ENCODE measurements at places on chromosomes 12 and 14.

DNA sequence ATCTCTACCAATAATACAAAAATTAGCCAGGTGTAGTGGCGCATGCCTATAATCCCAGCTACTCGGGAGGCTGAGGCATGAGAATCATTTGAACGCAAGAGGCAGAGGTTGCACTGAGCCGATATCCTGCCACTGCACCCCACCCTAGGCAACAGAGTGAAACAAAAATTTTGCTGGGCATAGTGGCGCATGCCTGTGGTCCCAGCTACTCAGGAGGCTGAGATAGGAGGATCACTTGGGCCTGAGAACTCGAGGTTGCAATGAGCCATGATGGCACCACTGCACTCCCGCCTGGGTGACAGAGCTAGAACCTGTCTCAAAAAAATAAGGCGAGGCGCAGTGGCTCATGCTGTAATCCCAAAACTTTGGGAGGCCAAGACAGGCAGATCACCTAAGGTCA lies 9.5 kb downstream of the ATXN2 start:
- DNase-seq: no peak

- DNase-seq: no peak
These were observed 29.9 kb upstream of the FUT8 start for GRCh38 chr14:65382586-65382985.

DNA sequence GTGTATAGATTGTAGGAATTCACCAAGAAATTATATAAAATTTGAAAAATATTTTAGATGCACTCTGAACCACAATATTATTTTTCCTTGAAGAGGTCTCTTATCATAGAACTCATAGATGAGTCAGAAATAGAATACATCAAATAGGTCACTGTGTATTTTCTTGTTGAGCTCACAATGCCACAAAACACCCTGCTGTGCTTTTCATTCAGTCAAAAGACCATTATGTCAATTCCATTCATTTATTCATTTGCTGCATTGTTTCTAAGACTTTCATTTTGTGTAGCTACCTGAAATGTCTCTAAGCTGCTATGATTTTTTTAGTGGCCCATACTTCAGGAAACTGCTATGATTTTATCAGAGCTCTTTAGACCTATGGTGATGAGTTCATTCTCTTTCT lies 231.9 kb upstream of the AVPR1A start:
- no peak for DNase-seq

DNA sequence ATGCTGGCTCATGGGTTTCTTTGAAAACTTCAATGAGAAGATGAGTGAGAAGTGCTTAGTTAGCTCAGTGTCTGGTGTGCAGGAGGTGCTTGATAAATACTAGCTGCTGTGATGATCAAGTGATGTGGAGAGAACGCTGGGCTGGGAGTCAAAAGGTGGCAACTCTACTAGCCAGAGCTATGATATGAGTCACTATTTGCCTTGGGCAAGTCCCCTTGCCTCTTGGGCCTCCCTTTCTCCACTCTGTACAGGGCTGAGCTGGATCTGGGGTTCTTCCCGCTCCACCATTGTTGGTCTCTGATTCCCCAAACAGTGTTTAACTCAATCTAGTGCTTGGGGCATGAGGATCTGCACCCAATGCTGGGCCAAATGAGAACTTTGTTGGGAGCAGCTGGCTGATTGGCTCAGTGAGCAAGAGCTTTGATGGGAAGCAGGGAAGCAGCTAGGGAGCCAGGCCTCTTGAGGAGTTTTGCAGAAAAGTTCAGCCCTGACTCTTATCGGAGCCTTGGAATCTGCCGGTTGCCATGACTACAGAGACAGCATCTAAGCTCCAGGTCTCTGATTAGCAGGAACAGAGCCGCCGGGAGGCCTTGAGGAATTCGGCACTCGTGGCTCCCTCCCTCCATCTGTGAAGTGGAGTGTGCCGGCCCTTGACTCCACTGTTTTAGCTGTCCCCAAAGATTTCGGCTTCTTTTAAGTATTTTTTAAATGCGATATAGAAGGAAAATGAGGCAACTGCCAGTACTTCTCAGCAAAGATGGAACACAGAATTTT lies 82.1 kb upstream of the HSPB8 start:
- no peak for DNase-seq

DNA sequence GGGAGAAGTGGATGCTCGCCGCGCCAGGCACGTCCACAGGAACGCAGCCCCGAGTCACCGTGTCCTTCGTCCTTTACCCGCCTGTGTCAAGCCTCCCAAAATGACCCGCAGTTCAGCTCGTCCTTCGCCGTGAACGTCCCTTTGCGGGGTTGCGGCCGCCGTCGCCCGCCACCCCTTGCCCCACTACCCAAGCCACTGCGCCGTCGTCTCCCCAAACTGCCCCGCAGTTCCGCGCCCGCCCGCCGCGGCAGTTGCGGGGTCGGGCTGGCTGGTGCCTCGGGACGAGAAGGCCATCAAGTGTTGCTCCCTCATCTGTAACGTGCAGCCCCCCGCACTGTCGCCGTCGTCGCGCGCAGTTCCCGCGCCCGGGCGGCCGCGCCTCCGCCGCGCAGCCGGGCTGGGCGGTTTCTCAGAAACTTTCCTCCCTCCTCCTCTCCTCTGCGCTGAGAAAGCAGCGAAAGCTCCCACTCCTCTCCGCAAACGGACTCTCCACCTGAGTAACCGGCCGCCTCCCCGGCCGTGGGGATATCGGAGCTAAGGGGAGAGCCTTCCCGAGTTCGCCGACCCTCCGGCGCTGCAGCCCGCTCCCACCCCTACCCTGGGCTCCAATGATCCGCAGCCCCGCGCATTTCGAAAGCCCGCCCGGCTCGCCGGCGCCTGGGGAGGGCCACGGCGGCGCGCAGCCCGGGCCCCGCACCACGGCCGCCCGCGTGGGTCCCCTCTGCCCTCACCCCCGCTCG lies 6.7 kb downstream of the CDKN1B start:
- peak; percentile 60 for DNase-seq

DNA sequence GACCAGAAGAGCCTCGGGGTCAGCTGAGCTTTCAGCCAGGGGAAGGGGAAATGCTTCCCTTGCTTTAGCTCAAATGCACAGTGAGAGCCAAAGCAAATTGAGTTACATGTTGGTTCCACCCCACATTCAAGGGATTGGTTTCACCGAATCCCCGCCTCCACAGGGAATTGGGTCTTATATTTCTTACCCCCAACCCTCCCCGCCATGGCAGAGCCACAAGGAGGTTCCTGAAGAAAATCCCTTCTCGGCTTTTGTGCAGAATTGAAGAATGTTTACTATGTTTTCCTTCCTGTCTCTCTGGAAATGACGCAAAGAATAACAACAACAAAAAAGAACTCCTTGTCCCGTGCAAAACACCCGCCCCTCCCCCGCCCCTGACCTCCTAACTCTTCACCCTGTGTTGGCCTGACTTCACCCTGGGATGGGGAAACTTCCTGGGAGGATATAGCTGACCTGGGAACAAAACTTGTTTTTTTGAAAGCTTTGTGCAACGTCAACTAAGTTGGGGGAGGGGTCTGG lies 21.9 kb upstream of the CIPC start:
- DNase-seq: no peak

- no peak for DNase-seq
These were observed 2.8 kb downstream of the PRIM1 start for GRCh38 chr12:56749359-56749758.

DNA sequence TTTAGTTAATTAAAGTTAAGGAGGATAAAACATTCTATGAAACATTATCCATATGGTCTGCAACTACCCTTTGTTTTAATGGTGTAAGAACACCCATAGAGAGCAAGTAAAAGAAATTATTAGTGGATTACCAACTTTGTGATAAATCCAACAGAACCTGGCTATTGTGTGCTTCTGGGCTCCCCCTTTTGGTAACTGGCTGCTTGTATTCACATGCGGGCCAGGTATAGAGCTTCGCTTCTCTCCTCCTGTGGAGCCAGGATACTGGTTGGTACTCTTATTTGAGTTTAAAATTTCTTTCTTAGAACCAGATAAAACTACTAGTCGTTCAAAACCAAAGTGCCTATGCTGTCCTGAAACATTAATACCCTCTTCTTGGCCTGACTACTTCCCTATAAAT lies 81.0 kb downstream of the PTPRR start:
- DNase-seq: no peak

DNA sequence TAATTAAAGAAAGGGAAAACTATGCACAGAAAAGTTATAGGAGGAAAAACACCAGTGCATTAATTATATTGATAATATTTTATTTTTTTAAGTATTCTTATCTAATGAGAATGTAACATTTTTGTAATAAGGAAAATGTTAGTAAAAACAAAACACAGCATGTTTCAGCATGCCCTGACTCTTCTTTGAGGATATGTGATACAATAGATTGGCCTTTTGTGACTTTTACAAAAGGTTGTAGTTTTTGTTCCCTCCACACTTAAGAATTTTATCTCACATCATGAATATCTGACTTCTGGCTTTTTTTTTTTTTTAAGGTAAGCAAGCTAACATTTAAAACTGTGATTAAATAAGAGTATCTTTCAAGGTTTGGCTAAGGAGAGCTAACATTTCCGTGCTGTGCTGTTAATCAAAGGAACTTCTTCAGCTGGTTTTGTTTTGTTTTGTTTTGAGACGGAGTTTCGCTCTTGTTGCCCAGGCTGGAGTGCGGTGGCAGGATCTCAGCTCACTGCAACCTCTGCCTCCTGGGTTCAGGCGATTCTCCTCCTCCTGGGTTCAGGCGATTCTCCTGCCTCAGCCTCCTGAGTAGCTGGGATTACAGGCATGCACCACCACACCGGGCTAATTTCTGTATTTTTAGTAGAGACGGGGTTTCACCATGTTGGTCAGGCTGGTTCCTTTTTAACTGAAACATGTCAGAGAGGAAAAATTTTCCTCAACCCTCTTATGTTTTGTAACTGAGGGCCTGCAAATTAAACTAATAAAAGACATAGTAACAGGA lies 30.8 kb upstream of the RESF1 start:
- no peak for DNase-seq

DNA sequence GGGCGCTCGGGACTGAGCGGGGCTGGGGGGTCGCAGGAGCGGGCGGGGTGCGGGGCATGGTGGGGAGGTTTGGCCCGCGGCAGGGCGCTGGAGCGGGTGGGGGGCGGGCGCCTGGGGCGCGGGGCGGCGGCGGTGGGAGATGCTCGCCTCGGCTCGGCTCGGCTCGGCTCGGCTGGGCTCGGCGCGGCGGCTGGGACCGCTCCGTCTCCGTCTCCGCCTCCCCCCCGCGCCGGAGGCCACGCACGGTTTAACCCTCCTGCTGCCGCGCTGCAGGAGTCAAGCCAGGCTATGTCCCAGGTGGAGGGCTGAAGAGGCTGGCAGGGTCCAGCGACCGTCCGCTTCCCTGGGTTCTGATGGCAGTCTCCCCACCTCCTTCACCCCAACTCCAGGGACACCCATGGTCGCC lies at the start of gene PIANP:
PIANP (minus strand) TSS at position 170 of the 406 bp plus-strand sequence. CDS start 2,754 bp downstream, outside the sequence.
- no peak for DNase-seq

DNA sequence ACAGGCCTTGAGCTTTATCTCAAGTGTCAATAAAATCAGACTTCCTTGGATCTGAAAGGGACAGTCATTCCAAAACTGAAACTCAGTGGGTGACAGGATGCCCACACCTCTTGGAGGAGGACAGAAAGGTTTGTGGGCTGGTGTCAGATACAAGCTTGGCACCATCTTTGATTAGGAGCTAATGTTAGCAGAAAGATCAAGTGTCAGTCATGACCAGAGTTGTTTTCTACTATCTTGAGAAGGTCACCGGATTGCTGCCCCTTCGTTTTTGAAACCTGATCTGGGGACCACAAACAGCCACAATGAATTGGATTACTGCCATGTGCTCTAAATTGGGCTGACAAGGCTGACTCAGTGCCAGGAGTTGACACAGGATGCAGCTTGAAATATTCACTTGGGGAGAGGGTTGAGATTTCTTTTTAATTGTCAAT lies 88.3 kb downstream of the OTOGL start:
- DNase-seq: peak; percentile 34

DNA sequence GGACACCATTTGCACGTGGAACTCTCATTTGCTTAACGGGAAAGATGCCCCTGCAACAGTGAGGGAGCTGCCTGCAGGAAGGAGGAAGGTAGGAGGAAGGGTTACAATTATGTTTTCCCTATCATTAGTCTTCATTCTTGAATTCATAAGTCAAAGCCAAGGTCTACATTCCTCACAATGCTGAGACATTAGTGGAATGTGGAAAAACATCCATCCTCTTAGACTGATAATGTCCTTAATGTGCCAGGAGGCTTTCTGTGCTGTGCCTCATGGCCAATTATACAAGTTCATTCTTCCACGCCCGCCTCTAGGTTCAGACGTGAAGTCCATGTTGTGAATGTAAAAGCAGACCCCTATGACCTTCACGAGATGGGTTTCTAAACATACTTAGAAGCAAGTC lies 1212.4 kb upstream of the TMEM132C start:
- DNase-seq: no peak

GRCh38 chr12:64611341-64612284 lies 1.3 kb downstream of the RASSF3 start:
- DNase-seq: peak; percentile 58

DNA sequence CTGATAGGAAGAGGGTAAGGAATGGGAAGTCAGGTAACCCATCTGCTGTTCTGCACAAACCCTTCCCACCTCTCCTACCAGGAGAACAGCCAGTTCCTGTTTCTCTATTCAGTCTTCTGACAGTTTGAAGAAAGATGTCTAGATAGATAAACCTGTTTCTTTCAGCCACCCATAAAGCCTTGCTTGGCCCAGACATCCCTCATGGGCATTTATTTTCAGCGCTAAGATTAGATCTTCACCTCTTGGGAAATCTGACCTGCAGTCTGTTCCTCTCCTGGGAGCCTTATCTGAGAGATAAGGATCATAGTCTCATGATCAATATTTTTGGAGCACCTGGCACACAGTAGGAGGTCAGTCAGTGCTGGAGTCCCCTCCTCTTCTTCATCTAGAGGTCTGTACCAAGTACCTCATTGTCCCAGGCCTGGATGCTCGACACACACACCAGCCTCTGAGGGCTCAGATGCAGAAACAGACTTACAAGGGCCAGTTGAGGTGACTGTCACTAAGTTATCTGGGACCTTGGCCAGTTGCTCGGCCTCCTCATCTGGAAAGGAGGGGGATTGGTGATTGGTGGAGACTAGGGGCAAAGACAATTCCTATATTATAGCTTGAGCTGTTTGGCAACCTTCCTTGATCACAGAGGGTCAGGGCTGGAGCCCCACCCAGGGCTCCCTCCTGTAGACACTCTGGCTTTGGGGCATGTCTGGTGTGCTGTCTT lies 18.2 kb downstream of the ACVRL1 start:
- peak; percentile 59 for DNase-seq

DNA sequence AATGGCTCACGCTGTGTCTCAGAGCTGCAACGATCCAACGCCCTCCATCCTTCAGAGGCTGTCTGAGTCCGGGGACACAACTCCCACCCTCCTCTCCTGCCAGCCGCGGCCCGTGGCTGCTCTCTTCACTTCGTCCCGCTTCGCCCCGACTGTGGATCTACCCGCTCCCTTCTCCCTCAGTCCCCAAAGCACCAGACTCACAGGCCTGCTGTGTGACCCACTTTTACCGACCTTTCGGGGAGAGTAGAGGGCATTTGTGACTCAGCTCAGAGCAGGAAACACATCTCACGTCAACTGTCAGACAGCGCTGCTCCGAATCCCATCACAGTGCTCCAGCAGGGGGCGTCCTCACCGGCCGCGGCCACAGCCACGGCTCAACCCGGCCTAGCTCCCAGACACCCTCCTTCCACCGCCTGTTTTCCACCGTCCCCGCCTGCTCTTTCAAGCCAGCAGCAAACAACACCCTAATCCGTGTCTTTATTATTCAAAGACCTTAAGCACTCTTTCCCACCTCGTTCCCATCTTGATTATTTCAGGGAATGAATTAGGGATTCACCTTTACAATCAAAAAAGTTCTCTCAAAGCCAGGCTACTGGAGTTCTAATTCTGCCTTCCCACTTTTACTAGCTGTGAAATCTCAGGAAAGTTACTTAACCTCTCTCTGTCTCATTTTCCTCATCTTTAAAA lies 5.0 kb upstream of the AQP2 start:
- peak; percentile 88 for DNase-seq

GRCh38 chr12:112126911-112127310 lies 1.6 kb downstream of the TRAFD1 start:
- no peak for DNase-seq

- no peak for DNase-seq
These were observed 234.2 kb upstream of the FBXO33 start for GRCh38 chr14:39666386-39666785.
